ENCODE measurements at places on chromosomes 7 and 10.

DNA sequence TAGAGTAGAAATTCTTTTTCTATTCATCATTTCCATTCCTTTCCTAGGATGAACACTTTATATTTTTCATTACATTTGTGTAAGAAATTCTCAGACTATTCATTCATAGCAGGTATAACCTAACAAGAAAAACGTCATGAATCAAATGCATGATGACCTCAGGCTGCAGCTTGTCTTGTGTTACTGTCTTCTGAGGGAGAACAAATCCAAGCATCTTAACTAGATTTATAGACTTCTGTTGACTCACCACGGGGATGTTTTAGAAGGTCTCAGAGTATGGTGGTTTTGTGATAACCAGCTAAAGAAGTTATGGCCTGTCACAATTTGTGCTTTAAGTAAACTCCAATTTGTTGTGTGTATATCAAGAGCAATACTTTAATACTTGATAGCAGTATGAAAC lies 102.7 kb downstream of the ANKRD7 start:
- DNase-seq: no peak

DNA sequence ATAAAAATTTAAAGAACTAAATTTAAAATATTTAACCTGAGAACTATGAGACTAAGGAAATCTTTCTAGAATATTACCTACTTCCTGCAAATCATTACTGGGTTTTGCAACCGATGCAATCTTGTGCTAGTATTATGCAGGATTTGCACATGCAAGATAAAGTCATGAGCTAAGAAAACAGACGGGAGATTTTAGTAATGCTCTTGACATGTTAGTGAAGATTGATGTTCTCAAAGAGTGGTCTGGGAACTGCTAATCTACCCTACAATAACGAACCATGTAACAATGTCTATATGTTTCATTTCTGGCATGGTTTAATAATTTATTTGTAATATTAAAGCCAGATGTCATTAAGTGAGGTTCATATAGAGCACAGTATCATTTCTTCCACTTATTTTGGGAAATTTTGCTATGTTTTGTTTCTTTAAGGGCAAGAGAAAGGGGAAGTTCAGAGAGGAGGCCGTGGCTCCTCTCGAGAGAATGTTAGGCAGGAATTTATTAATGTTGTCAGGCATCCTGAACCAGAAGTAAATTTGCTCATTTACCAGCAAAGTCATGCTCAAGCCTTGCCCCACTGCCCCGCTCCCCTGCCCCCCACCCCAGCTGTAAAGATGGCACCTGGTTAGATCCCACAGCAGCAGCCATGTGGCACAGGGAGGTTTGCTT lies 22.8 kb downstream of the LRRC17 start:
- DNase-seq: no peak

DNA sequence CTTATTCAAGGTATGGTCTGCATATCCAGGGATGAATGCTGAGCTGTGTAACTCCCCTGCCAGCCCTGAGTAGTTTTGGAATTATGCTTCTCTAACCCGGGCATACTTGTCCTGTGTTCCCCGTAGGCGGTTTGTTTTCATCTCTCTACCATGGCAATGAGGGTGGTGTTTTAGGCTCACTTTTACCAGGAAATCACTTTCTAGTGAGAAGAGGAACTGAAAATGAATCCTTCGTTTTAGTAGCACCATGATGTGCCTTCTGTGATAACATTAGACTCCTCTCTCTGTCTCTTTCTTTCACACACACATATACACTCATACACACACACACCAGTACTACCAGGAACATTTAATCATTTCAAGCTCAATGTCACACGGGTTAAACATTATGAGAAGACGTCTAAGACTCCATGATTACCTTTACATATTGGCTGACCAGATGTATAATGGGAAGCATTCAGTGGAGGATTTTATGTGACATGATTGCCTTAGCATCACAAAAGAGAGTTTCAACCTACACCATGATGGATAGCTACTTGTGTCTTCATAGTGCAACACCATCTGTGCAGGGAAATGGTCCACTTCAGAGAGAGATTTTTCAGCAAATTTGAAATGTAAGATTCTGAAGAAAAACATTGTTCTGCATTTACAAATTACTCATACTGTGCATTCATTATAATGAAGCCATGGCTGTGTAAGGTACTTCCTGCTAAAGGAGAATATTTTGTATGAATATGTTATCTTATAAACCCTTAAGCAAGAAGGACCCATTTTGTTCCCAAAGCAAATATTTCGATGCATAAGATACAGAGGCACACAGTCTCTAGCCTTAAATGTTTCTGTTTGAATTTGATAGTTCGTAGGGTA lies 31.0 kb upstream of the PFKP start:
- DNase-seq: peak; percentile 21

DNA sequence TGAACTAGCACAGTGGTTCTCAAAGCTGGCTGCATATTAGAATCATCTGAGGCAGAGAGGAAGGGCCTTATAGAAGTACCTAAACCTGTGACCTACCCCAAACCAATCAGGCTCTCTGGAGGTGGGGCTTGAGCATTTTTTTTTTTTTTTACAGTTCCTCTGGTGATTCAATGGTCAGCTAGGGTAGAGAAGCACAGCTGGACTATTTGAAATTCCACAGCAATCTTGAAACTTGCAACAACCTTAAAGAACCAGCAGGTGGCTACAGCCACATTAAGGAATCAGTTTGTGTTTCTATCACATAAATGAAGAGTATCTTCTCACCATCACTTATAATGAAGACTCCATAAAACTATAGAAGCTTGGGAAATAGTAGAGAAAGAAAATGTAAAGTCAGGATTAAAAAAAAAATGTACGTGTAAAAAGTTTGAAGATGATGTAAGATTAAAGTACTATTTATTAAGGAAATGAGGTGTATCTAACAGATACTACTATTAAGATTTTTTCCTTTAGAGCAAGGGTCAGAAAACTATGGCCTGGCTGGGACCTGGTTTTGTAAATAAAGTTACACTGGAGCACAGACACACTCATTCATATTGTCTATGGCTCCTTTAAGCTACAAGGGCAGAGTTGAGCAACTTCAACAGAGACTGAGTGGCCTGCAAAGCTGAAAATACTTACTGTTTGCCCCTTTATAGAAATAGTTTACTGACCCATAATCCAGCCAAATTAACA lies 3.8 kb downstream of the RTKN2 start:
- DNase-seq: peak; percentile 28

DNA sequence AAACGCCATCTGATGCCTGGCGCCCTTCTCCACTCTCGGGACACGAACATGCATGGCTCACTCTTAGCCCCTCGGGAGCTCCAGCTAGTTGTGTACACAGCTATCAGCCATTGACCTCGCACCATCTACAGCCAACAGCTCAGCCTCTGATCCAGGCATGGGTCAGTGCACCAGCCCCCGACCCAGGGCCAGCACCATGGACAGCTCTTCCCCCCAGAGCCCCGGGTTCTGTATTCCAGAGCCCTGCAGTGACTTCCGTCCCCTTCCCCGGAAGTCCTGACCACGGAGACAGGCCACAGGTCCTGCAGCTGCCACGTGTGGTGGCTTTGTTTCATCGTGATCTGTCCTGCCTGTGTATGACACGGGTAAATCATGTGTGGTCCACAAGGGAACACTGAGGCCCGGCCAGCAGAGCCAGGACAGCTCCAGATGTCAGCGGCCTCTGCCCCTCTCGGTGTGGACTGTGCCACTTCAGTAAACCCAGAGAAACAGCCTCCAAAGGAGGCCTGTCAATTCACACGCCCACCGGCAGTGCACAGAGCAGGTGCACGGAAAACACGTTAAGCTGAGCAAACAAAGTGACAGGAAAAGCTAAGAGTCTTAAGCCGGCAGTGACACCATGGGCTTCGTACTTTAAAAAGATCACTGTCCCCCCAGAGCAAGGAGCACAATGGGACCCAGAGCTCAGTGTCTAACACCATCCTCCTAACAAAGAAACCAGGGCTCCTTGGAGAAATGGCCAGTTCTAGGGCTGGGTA lies 13.0 kb downstream of the STK32C start:
- DNase-seq: no peak

DNA sequence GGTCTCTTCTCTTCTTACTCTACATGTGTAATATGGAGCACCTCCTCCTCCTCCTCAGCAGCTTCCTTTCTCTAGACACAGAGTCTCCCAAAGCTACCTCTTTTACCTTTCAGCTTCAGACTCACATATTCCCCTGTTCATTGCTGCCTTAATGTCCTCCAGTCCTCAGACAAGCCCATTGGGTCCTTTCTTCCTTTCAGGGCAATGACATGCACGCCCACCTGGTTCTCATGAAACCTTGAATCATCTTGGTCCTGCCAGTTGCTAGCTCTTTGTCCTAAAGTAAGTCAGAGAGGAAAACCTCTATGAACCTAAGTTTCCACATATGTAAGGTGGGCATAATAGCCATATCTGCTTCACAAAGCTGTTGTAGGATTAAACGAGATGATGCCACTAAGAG lies 227.0 kb downstream of the RPS24 start:
- no peak for DNase-seq

GRCh38 chr10:86663576-86664339 lies 4.6 kb upstream of the LDB3 start:
- DNase-seq: no peak

DNA sequence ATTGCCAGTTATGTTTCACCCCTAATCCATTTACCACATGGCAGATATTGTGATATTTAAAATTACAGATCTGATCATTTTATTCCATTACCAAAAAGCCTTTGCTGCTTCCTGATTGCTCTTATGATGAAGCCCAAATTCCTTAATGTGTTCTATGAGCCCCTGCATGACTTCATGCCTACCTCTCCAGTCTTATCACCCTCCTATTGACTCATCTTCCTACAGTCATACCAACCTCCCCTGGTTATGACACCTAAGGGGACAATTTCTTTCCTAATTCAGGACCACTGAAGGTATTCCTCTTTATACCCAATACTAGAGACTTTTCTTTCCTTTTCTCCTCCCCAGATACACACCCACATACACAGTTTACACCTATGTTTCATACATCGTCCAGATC lies 36.0 kb downstream of the TES start:
- DNase-seq: no peak

DNA sequence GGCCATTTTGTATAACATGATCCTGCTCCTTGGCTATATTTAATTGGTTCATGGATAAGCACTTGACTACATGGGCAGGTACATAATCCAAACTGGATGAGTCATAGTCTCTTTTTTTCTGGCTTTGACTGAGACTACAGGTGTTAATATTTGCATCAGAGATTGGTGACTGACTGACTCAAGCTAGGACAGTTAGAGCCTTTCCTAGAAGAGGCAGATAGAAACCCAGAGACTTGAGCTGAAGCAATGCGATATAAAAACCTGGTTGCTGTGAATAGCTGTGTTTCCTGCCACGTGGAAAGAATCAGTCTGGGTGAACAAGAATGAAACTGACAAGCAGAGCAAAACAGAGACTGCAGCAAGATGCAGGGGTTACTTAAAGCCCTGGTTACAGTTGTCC lies 81.0 kb downstream of the SAMD9 start:
- DNase-seq: peak; percentile 0

GRCh38 chr10:129089341-129089740 lies 377.7 kb upstream of the MGMT start:
- no peak for DNase-seq

GRCh38 chr10:116237970-116238369 lies 35.0 kb downstream of the GFRA1 start:
- no peak for DNase-seq

GRCh38 chr10:119754936-119755335 lies 29.1 kb downstream of the INPP5F start:
- no peak for DNase-seq

DNA sequence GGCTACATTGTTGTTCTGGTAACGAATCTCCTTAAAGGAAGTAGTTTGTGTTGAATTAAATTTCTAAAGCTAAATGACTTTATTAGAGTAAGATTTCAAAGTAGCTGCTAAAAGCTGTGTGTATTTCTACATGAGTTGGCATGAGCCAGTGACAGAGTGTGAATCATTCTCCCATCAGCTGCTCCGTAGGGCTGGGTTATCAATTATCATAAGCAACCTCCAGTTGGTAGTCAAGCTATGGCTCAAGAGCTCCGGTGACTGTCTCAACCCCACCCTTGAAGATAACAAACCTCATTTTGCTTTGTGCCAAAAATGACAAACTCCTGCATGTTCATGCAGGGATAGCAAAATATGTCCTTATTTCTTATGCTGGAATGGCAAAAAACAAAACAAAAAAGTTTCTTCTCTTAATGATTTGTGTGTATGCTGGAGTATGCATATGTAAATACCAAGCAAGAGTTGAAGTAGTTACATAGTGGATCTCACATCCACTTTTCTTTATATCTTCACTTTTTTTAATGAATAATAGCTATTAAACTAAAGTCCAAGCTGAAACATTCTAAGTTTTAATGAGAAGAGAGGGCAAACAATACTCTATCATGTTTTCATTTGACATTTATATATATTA lies 249.4 kb downstream of the CACNA2D1 start:
- DNase-seq: no peak

DNA sequence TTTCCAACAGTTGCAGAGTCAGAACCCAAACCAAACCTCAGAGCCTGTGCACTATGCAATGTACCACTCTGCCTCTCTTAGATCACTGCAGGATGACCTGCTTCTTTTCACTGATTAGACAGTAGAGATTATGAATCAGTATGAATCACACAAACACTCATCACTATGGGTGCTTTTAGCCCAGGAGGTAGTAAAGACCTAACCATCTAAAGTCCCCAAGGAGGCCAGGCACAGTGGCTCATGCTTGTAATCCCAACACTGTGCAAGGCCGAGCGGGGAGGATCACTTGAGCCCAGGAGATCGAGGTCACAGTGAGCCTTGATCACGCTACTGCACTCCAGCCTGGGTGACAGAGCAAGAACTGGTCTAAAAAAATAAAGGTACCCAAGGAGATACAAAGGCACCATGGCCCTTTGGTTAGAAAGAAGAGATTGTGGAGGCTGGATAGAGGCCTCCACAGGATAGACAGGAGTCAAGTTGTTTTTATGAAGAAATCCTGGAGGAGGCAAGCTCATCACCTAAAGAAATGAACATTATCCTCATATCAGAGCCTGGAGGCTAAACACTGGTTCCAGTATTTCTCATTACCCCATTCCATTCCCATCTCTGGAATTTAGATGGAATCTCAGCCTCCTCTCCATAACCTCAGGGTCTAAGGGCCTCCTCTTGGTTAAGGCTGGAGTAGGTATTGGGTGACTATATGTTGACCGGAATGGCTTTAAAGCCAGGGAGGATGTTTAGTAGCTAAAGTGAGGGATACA lies 12.9 kb downstream of the SEC31B start:
- DNase-seq: no peak

DNA sequence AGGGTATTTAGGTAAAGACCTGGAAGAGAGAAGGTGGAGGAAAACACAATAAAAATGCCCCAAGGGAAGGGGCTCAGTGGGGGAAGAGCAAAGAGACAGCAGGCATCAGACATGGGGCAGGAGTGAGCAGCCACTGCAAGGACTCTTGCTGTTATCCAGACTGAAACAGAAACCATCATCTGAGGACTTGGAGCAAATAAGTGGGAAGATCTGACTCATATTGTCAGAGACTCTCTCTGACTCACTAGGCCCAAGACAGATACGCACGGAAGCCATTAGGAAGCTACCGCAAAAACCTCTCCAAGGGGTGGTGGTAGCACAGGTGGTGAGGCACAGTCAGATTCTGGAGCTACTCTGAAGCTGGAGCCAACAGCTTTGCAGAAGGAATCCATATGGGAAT lies 110.7 kb downstream of the RNF32 start:
- no peak for DNase-seq

All from CD4-positive, alpha-beta T cell treated with Interleukin-21 for 1 hour (primary cell).